ENCODE measurements at places on chromosomes 11 and 22.

DNA sequence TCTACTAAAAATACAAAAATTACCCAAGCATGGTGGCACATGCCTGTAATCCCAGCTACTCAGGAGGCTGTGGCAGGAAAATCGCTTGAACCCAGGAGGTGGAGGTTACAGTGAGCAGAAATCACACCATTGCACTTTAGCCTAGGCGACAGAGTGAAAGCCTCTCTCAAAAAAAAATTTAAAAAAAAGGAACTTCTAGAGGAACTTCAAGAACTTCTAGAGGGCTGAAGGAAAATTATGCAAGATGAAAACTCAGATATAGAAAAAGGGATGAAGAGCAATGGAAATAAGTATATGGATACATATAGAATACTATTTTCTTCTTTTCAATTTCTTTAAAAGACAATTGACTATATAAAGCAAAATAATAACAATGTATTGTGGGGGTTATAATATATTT is 51.2 kb upstream of the PRR5 start:
- DNase-seq = no peak

- DNase-seq = no peak
Measured at GRCh38 chr22:30607939-30608338, 965 bp downstream of the TCN2 start.

GRCh38 chr11:61715867-61716266 is 35.7 kb downstream of the DAGLA start:
- no peak for DNase-seq

DNA sequence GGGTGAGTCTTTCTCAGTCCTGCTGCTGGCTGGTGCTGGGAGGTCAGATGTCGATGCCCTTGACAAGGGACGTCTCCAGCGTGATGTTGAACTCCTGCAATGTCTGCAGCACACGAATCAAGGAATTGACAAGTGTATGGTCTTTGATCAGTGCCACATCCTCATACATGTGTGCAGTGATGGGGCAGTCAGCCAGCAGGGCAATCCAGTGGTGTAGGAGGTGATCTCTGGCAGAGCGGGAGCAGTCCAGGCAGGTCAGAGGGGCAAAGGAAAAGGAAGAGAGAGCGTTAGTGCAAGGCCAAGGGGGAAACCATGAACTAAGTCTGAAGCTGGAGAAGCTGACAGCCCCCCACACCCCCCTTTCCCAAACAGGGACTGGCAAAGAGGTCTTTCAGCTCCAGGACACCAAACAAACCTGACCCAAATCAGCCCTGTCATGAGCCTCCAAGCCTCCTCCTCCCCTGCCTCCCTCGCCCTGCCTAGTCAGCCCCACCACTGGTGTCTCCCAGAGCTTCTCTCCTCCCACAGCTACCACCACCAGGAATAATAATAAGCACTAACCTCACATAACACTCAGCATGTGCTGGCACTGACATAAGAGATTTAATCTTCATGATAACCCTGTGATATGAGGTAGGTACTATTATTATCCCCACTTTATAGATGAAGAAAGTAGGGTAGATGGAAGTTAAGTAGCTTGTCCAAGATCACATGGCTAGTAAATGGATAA is 48.4 kb upstream of the SCUBE2 start:
- DNase-seq = no peak

DNA sequence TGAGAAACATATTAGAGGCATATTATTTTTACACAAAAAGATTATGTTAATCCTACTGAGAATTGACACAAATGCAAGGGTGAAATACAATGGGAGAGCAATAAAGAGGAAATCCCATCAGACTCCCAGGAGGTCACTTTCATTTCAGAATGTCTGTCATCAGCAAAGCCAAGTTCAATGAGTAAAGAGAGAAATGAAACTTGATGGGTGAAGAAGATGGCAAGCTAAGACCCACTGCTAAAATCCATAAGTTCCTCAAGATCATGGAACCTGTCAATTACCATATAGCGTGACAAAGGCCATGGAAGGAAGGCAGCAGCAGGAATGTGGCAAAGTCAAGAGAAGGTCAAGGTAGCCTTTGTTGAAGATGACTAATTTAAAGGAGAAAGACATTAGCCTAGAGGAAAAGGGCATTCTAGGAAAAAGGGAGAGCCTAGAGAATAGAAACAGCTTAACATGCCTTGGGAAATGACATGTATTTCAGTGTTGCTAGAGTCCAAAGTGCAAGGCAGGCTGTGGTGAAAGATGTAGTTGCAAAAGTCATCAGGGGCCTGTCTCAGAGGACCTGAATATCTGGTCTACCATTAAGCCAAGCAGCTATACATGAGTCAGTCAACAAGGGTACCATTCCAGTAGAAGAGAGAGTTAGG is 43.1 kb downstream of the FAM168A start:
- DNase-seq = no peak

DNA sequence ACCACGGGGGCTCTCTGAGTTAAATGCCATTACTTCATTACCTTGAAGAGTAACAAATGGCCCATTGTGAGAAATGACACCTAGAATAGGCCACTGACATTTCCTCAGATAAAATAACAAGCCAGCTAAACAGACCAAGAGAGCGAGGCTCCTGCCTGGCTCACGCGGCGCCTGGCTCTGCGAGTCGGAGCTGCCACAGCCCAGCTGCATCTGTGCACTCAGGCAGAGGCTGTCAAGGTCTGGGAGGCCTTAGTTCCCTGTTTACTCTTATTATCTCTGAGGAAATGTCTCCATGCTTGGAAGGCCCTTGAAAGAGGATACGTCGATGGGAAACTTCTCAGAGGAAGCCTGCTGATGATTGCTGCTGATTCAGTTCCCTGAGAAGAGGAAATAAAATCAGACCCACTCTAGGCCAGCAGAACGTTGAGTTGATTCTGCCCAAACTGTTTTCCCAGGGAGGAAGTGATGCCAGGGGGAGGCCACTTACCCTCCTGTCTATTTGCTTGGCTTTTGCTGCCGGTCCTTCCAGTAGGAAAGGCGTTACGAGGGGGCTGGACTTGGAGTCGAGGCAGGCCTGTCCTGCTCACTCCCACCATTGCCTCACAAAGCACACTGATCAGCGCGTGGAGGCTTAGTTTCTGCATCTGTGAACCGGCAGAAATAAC is 208.8 kb downstream of the TBC1D22A start:
- DNase-seq = no peak

GRCh38 chr11:15660496-15660895 is 545.8 kb downstream of the INSC start:
- no peak for DNase-seq

All from activated CD4-positive, alpha-beta T cell treated with anti-CD3 and anti-CD28 coated beads for 4 hours (primary cell).